A549 treated with GW870086 at 1 μM for 4 hours (cell line): ENCODE measurements at places on chromosomes 2 and 18. TPM values are rescaled to one million over a fixed set of nuclear protein-coding genes. Genes with fewer than 3 reads are reported as not detected.

Gene SPATS2L
- total RNA-seq: 111 to 125 TPM (median 121 TPM) in 5 replicates

Gene AFF3
- 0.07 to 0.09 TPM in 2 of 5 replicates, not detected in the others for total RNA-seq

Gene MAP2
- total RNA-seq: 0.86 to 1.4 TPM (median 1.2 TPM) in 5 replicates

Gene ACTR3
- 199 to 301 TPM (median 244 TPM) in 5 replicates for total RNA-seq

Gene PLCD4
- total RNA-seq: 0.29 to 0.68 TPM (median 0.44 TPM) in 5 replicates

Gene CYP27A1
- 0.11 to 0.32 TPM (median 0.15 TPM) in 5 replicates for total RNA-seq

Gene LIPG
- 0.19 to 0.34 TPM (median 0.27 TPM) in 5 replicates for total RNA-seq

Gene CYP27C1
- total RNA-seq: 2.7 to 5.2 TPM (median 4.0 TPM) in 5 replicates

Gene CIB4
- total RNA-seq: 0.40 to 0.50 TPM in 2 of 5 replicates, not detected in the others

Gene PROM2
- 0.03 to 0.32 TPM (median 0.18 TPM) in 4 of 5 replicates, not detected in the other for total RNA-seq

Gene SP9
- total RNA-seq: 1.9 to 2.7 TPM (median 2.5 TPM) in 5 replicates

Gene CCDC141
- total RNA-seq: not detected in 5 replicates

Gene DSC2
- 0.65 to 1.3 TPM (median 1.1 TPM) in 5 replicates for total RNA-seq

Gene DSG4
- not detected in 5 replicates for total RNA-seq

Gene MYL12B
- total RNA-seq: 393 to 421 TPM (median 397 TPM) in 5 replicates

Gene KCNF1
- total RNA-seq: 24.7 to 51.1 TPM (median 41.5 TPM) in 5 replicates

Gene KIAA1328
- 1.1 to 1.8 TPM (median 1.6 TPM) in 5 replicates for total RNA-seq

Gene G6PC2
- total RNA-seq: not detected in 5 replicates

Gene SLC39A6
- 36.6 to 50.4 TPM (median 50.3 TPM) in 5 replicates for total RNA-seq

Gene BOLL
- total RNA-seq: not detected in 5 replicates

Gene KCNJ3
- total RNA-seq: not detected in 5 replicates

Gene FNDC4
- total RNA-seq: 3.5 to 6.2 TPM (median 4.0 TPM) in 5 replicates

Gene SGPP2
- total RNA-seq: 0.32 to 0.60 TPM (median 0.45 TPM) in 5 replicates

Gene CGREF1
- 5.7 to 8.6 TPM (median 7.6 TPM) in 5 replicates for total RNA-seq

Gene CENPO
- 43.2 to 47.3 TPM (median 46.0 TPM) in 5 replicates for total RNA-seq
